Kidney (tissue), 22 donors: ENCODE measurements at places on chromosomes 1 and 21. TPM values are rescaled to one million over a fixed set of nuclear protein-coding genes. Genes with fewer than 3 reads are reported as not detected.
A peak's percentile ranks its signal among the peaks of the same experiment; 100 is the strongest.

Gene PTGER3
- 9.0 TPM for total RNA-seq

- H3K4me3 ChIP-seq = no peak overlapping the region
- DNase-seq = no peak
- no peaks in the 10 kb centered on the region for H3K36me3 ChIP-seq
- H3K4me1 ChIP-seq = no peaks in the 10 kb centered on the region
- no peak overlapping the region for H3K27ac ChIP-seq
Measured at GRCh38 chr21:17699524-17700189, 87.0 kb upstream of the BTG3 start.

Gene KCND3
- 12.6 TPM for total RNA-seq

Gene SLC26A9
- total RNA-seq = 0.69 TPM

Gene KRTAP19-1
- not detected for total RNA-seq

GRCh38 chr1:179237222-179237621 lies 7.7 kb upstream of the ABL2 start:
- H3K4me1 ChIP-seq = no peaks in the 10 kb centered on the region
- H3K36me3 ChIP-seq = no peaks in the 10 kb centered on the region
- no peak overlapping the region for H3K27ac ChIP-seq
- no peaks in the 10 kb centered on the region for H3K27me3 ChIP-seq

GRCh38 chr1:67383999-67384638 lies 46.1 kb downstream of the SERBP1 start:
- H3K27me3 ChIP-seq = no peaks in the 10 kb centered on the region
- H3K4me1 ChIP-seq = no peaks in the 10 kb centered on the region
- H3K4me3 ChIP-seq = no peak overlapping the region
- no peaks in the 10 kb centered on the region for H3K36me3 ChIP-seq

- no peak overlapping the region for H3K4me3 ChIP-seq
- H3K36me3 ChIP-seq = no peaks in the 10 kb centered on the region
- no peaks in the 10 kb centered on the region for H3K27me3 ChIP-seq
Measured at GRCh38 chr1:222006715-222007114, 264.8 kb upstream of the DUSP10 start.

DNA sequence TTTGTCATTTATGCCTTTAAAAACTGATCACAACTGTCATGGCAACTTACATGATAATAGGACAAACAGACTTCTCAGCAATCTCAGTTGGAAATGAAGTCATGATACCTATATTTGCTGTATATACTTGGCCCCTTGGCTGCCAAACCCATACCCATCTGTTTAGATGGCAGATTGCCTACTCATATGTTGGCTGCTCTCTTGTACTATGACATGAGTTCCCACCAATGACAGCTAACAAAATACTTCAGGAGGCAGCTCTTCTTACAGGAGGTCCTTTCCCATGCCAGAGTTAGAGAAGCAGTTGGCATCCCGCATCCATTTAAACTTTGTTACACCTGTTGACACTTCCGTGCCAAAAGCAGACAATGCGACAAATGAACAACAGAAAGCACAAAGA lies 603.1 kb upstream of the ADGRL2 start:
- H3K27me3 ChIP-seq = no peaks in the 10 kb centered on the region
- H3K27ac ChIP-seq = no peak overlapping the region
- no peaks in the 10 kb centered on the region for H3K4me1 ChIP-seq
- H3K4me3 ChIP-seq = no peak overlapping the region
- no peak for DNase-seq

Gene DNAJC6
- total RNA-seq = 5.8 TPM

DNA sequence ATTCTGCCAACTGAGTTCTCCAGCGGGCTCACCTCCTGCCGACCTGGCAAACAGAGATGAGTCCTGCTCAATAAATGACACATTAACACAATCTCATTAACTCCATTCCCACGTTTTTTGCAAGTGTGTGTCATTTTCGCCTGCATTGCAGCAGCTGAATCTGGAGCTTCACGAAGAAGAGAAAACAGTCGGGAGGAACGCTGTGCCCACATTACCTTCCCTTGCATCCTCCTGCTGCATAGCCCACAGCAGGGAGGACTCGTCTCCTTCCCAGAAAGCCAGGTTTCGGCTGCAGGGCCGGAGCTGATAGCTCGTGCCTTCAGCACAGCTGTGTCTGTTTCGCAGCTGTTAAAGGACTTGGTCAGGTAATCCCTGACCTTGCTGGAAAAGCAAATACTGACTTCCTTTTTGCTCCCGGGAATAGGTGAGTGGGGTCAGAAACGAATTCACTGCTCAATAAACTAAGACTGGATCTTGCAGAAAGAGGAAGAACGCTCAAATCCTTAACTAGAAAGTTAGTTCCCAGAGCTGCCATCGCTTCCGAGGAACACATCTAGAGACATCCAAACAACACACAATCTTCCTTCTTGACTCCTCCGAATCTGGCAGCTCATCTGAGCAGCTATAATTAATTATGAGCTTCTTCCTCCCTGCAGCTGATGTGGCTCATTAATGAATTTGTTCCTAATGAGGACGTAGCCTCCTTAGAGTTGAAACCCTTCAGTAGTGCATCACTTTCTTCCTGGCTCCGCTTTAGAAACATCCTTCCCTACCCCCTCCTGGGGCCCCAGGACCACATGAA lies 33.0 kb downstream of the KANK4 start:
- no peak overlapping the region for H3K27ac ChIP-seq
- peaks cover 11% of the 10 kb centered on the region for H3K4me1 ChIP-seq
- no peak overlapping the region for H3K4me3 ChIP-seq
- DNase-seq = no peak
- no peaks in the 10 kb centered on the region for H3K36me3 ChIP-seq
- H3K27me3 ChIP-seq = no peaks in the 10 kb centered on the region

DNA sequence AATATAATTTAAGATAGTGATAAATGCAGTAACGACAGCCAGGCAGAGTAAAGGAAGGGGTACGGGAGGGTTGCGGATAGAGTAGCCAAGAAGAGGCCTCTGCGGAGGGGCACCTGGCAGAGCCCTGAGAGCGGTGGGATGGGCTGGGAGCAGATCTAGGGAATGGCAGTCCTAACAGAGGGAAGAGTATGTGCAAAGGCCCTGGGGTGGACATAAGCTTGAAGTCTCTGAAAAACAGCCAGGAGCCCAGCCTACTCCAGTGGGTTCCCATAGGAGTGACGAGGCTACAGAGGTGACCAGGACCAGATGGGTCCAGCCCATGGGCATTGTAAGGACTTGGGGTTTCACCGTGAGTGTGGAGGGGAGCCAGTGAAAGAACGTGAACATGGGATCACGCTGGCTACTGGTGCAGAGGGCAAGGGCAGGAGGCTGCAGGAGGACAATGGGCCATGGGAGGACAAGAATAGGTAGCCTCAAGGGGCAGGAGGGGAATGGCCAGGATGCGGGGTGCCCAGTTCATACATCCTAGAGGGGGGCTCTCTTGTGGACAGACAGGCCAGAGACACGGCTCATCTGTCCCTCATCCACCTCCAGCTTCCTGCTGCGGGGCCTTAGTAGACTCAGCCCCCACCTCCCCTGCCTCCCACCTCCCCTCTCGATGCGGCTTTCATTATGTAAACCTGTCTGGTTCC lies 185.7 kb upstream of the VAMP3 start:
- no peaks in the 10 kb centered on the region for H3K27me3 ChIP-seq
- no peak for DNase-seq
- H3K4me1 ChIP-seq = no peaks in the 10 kb centered on the region
- H3K36me3 ChIP-seq = no peaks in the 10 kb centered on the region
- no peak overlapping the region for H3K27ac ChIP-seq

Gene NPL
- total RNA-seq = 15.7 TPM

- peak; percentile 92 for DNase-seq
- H3K27ac ChIP-seq = peak overlapping the region; percentile 25
- peaks cover 5% of the 10 kb centered on the region for H3K4me1 ChIP-seq
- no peaks in the 10 kb centered on the region for H3K27me3 ChIP-seq
- no peak overlapping the region for H3K4me3 ChIP-seq
Measured at GRCh38 chr1:205440476-205441317, 15.1 kb downstream of the BLACAT1 start.

DNA sequence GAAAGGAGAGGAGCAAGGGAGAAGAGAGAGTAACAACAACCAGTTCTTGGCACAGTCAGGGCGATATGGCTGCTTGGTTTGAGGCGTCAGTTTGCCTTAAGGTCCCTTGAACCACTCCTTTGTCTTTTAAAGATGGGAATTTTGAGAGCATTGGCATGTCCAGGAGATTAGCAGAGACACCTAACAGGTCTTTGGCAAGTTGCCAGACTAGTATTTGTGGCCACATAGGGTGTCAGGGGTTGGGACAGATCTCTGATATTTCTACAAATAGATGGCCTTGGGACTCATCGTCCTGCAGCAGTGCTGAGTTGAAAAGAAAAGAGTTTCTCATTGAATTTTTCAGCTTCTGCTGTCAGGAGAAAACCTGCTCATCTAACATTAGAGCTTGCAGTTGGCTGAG lies 55.3 kb upstream of the KCND3 start:
- H3K4me1 ChIP-seq = no peaks in the 10 kb centered on the region
- H3K4me3 ChIP-seq = no peak overlapping the region
- H3K27me3 ChIP-seq = no peaks in the 10 kb centered on the region
- DNase-seq = no peak

Gene UMODL1
- total RNA-seq = not detected

Gene BPNT1
- total RNA-seq = 25.7 TPM

- no peaks in the 10 kb centered on the region for H3K4me1 ChIP-seq
- H3K27ac ChIP-seq = no peak overlapping the region
- no peaks in the 10 kb centered on the region for H3K36me3 ChIP-seq
- no peaks in the 10 kb centered on the region for H3K27me3 ChIP-seq
Measured at GRCh38 chr1:235207209-235207565, 46.1 kb upstream of the RBM34 start.

DNA sequence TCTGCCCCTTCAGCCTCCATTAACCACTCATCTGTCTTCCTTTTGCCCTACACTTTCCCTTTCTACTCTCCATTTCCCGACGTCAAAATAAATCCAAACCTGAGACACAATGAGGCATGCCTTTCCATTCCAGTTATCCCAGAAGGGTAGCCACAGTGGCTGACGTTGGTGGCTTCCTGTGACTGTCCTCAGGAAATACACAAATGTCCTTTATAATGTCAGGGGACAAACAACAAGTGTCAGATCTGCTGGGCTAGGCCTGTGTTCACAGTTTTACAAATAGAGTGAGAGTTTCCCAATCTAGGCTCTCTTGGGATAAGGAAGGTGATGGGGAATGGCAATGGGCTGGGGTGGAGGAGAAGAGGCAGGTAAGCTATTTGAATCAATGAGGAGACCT lies 135.3 kb downstream of the BRINP2 start:
- H3K4me1 ChIP-seq = no peaks in the 10 kb centered on the region
- no peak overlapping the region for H3K4me3 ChIP-seq
- no peak overlapping the region for H3K27ac ChIP-seq
- no peaks in the 10 kb centered on the region for H3K27me3 ChIP-seq
- no peaks in the 10 kb centered on the region for H3K36me3 ChIP-seq
